Transverse colon (tissue), 4 donors: ENCODE measurements at places on chromosomes 6 and 20. TPM values are rescaled to one million over a fixed set of nuclear protein-coding genes. Genes with fewer than 3 reads are reported as not detected.

The RIPOR3 gene
- total RNA-seq, result 15.7 TPM

DNA sequence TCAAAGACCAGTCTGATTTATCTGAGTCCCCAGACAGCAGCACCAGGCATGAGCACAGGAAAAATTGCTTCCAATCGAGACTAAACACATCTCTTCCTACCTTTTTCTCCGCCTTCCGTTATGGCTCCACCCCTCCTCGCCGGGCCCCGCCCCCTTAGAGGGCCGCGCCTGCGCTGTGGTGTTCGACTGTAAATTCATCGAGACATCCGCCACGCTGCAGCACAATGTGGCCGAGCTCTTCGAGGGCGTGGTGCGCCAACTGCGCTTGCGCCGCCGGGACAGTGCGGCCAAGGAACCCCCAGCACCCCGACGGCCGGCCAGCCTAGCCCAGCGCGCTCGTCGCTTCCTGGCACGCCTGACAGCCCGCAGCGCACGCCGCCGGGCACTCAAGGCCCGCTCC lies 8.9 kb downstream of the REM1 start:
- DNase-seq, result no peak

DNA sequence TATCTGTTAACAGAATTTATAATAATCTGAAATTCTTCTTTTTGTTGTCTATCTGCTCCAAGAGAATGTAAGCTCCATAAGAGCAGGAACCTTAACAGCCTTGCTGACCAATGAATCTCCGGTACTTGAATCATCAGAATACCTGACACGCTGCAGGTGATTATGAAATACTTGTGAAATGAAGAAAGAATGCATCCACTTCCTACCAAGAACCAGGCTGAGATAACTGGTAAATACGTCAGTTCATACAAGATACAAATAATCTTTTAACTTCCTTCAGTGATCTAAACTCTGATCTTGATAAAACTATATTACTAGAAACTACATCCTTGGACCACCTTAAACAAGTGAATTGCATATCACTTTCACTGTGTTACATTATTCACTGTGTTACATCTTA lies 116.2 kb downstream of the MAP3K5 start:
- no peak for DNase-seq

The SSTR4 gene
- total RNA-seq, result not detected

GRCh38 chr20:60453388-60454246 lies 495.4 kb downstream of the CDH26 start:
- DNase-seq, result no peak

GRCh38 chr6:169251822-169252504 lies 1.7 kb downstream of the THBS2 start:
- DNase-seq, result no peak

The PNPLA1 gene
- total RNA-seq, result 1.1 TPM

The ZSCAN31 gene
- 28.3 TPM for total RNA-seq

The TOX2 gene
- total RNA-seq, result 1.5 TPM

DNA sequence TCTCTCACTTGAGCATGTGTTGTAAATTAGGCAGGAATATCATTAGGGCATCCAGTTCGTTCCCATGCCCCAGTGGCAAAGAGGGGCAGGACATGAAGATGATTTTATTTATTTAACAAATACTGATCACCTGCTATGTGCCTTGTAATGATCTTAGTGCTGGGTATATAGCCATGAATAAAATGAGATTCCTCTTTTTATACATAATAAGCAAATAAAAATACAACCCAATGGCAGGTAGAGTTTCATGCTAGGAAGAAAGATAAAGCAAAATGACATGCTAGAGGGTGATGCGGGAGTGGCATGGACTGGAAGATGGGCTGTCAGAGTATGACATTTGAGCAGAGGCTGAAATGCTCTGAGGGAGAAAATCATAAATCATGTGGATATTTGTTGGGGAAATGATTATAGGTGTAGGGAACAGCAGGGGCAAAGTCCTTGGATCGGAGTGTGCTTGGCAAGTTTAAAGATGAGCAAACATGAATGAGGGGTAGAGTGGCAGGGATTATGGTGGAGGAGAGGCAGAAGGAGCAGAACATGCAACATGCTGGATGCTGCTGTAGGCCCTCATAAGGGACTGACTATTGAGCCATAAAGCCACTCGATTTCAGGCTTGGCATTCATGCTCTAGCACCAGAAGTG lies 342.1 kb downstream of the PLCB1 start:
- DNase-seq, result no peak

DNA sequence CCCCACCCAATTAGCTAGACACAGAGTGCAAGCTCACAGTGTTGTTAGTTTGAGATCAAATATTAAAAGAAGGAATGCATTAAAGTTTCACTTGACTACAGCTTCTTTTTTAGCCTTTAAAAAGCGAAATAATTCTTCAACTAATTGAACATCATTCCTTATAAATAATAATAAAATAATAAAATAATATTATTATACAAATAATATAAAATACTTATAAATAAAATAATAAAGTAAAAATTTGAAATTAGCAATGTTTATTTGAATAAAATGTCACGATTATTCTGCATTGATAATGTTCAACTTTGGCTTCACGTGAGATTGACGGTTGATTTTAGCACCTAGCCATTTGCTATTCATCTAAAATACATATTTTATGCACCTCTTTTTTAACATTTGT lies 819.3 kb downstream of the FRK start:
- no peak for DNase-seq

The NKAPL gene
- 7.9 TPM for total RNA-seq

DNA sequence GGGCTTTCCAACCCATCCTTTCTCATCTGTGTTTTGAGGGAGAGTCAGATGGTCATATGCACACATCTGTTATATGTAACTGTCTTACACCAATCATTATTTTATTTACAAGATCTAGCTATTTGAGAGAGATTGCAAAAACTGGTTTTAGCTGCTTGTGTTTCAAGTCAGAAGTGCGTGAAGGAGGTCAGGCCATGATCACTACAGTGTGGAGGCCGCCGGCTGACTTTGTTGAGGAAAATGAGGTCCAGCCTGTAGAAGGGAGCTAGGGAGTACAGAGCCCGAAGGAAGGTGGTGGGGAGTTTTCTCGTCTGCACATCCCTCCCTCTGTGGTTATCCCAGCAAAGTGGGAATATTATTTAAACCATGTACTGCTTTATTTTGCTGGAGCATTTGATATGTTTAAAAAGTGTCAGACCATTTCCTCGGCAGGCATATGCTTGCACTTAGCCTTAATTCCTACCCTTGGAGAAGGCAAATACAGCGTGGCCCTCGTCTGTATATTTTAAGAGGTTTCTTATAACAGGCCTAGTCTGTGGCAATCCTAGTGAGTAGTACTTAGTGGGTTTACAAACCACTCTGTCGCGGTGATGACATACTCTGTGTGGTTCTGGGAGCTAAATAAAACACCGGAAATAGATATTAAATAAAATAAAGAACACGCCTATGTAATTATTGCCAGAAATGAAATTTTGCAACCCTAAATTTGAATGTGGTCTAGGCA lies 95.6 kb downstream of the UST start:
- DNase-seq, result no peak

- no peak for DNase-seq
These were observed 27.4 kb downstream of the ZC3H12D start for GRCh38 chr6:149457316-149457884.
